ENCODE measurements at places on chromosomes 12 and 14.

DNA sequence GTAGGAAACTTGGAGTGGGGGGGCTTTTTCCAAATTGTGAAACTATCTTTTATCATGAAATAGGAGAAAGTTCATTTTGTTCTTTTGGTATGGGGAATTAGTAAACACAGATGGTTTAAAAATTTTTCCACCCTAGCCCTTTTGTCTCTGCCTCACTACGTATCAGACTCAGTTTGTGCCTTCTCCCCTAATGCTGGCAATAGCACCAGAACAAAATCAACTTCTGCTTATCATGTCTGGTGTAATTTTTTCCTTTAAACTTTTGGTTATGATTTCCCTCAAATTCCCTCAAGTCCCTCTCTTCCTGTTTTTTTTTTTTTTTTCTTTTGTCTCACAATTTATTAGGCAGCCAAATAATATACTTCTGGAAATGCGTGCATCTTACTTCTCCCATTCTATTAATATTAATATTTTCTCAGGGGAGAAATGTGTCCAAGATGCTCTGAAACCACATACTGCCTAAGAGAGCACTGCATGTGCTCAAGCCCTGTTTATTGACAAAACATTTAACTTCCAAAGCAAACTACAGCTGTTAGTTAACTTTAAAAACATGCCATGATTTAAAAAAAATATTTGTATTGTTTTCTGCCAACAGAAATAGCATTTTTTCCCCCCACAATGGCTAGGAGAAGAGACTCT is 35.4 kb downstream of the TESPA1 start:
- DNase-seq, result no peak

DNA sequence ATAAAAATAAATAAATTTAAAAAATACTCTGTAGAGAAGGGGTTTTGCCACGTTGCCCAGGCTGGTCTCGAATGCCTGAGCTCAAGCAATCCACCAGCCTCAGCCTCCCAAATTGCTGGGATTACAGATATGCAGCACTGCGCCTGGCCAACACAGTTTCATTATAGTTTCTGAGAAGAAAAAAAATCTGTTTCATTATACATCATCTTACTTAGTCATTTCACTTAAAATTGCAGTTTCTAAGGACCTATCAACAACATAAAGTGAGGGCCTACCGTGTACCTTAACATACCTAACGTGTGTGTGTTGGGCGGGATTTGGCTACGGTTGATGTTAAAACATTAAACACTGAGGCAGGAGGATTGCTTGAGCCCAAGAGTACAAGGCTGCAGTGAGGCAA is 28.3 kb downstream of the P2RX2 start:
- DNase-seq, result no peak

DNA sequence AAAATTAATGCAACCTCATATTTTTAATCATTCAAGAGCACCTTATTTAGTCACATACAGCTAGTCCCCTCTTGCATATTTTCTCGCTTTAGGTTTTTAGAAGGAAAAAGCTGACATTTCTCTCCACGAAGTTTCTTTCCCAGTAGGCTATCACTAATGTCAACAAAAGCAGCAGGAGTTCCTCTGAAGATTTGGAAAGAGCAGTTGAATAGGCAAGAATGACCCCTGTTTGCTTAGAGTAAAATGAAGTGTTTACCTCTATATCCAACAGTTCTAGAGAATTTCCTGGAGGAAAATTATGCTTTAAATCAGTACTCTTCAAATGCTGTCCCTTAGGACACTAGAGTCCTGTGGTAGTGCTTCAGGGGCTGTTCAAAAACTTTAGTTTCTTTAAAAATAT is 188.1 kb upstream of the PRKD1 start:
- no peak for DNase-seq

- DNase-seq, result no peak
Observed at GRCh38 chr14:64910847-64911495, 3.3 kb upstream of the CHURC1 start.

DNA sequence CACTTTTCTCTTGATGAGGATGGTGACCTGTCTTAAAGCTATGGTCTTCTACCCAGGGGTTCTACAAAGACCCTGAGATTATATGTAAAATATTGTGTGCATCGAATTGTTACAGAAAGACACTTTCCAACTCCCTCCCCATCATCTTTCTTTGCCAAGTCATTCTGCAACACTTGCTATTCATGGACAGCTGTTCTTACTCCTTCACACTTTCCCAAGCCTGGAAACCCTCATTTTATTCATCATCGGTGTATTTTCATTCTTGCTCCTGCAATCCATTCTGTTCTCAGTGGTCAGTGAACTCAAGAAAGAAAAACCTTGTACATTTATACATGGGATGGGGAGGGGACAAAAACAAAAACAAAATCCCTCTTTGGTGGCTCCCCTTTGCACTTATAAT is 90.5 kb upstream of the STXBP6 start:
- no peak for DNase-seq

DNA sequence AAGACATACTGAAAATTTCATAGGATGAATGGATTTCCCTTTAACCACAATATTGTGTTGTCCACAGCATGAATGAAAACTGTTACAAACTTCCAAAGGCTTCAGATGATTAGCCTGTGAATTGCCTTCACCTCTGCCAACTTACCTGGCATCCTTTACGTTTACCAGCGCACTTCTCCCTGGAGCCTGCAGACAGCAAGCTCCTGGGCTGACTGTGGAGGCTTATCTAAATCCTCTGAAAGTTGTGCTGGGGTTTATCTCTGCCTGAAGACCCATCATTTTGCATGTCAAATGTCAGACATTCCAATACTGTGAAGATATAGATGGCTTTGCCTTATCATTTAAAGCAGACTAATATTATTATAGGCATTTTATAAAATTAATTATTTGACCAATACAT is 403.0 kb downstream of the SYT1 start:
- DNase-seq, result no peak

DNA sequence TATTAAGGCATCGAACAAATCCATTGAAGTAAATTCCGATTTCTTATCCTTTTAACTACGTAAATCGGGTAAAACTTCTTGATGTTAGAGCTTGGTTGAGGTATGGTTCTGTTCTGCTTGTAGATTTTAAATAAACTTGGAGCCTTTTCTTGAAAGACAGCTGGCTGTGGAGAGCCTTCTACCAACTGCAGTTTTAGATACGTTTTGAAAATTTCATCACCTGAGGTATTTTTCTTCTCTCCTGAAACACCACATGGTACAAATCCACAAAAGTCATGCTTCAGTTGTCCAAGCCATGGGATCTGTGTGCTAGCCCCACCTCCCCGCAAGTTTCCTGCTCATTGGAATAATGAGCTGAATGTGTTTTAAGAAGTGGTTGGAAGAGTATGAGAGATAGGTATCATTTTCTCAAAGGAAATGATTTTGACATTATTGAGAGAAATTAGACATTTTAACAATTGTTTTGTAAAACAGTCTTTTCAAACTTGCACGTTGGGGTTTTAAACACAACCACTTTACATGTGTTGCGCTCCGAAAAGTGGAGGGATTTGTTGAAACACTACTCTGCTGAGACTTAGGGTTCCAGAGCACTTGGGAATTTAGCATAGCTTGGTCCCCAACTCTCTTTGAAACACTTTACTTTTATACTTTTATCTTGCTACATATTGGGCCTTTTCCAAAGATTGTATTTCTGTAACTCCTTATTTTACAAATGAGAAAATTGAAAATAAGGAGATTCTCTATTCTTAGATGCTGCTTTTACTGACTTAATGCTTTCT is 1.4 kb downstream of the PPM1A start:
- no peak for DNase-seq

DNA sequence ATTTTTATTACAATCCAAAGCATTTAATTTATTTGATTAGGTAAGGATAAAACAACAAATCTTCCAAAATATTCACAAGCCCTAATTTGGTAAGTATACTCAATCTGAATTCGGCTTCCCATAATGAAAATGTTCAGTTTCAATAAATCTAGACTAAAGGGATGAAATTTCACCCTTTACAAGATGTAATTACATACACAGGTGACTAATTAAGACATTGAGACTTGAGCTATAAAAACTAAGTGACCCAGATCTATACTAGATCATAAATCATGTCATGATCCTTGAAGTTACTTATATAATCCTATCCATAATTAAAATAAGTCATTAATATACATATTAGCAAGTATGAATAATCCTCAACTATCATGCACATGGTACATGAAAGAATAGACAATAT is 36.6 kb downstream of the LRP6 start:
- no peak for DNase-seq

DNA sequence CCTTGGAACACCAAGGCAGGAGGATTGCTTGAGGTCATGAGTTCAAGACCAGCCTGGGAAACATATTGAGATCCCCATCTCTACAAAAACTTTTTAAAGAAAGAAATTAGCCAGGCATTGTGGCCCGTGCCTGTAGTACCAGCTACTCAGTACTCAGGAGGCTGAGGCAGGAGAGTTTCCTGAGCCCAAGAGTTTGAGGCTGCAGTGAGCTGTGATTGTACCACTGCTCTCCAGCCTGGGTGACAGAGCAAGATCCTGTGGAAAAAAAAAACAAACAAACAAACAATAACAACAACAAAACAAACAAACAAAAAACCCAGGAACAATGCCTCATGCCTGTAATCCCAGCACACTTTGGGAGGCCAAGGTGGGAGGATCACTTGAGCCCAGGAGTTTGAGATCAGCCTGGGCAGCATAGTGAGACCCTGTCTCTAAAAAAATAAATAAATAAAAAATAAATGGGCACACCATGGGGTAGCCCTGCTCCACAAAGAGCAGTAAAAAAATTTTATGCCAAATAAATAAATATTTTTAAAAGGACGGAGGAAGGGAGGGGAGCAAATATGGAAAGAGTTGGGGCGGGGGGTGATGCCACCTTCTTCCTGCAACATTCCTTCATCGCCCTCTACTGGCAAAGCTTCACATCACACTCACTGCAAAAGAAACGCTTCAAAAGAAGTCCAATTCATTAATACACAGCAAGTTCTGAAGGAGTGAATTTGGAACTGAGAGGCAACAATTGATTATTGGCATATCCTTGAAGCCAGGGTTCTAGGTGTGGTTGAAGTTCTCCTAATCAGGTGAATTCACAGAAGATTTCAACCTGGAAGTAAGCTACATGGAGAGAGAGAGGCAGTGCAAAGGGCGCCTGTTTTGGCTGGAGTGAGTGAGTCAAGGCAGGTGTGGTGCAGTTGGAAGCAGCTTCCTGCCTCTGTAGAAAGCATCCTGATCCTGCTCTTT is 8.8 kb upstream of the GNPTAB start:
- peak; percentile 79 for DNase-seq

DNA sequence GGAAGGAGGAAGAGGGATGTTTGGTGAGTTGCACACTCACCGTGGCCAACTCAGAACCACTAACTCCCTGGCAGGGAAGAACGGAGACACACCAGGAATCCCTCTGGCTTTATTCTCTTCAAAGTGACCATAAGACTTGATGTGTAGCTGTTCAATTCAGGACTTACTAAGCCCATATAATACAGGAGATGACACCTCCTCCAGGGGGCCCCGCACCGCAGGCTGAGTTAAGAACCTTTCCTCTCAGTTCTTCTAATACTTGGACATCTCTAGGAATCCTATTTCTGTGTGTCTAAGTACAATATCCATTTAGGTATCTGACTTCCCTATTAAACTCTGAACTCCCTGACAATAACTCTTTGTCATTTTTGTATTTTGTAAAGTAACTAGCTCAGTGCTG is 49.5 kb downstream of the DCAF4 start:
- DNase-seq, result no peak

DNA sequence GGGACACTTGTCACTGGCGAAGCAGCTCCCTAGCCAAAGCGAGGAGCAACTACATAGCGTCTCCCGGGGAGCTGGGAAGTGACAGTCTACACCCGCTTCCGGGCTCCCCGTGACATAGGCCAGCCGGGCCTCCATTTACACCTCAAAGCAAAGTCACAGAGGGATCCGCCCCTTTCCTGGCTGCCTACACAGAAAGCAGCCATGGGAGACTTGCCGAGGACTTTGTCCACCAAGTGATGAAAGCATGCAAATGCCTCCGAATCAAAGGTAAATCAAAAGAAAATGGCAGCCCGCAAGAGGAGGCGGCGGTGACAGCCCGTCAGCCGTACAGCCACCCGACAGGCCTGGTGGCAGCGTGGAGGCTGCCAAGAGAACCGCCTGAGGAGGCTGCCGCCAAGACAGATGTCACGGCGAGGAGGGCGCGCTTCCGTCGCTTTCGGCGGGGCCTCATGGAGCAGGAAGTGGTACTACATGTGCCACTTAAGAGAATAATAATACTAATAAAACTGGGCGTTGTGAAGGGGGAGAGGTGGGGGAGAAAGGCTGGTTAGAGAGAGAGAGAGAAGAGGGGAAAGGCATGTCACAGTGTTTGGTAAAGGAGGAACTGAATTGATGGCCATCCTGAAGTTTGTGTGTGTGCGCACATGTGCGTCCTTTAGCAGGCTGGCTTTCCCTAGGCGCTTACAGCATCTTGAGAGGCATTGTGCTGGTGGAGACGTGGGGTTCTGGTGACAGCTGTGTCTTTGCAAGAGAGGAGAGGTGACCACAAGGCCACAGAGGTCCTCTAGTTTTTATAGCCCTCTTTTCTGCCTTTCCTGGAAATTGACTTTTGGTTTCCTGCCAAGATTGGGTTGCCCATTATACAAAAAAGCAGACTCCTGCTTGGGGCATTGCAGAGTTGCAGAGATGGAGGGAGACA is 661.7 kb downstream of the VRK1 start:
- DNase-seq, result peak; percentile 86

GRCh38 chr14:77965919-77966435 is 166.1 kb downstream of the ADCK1 start:
- DNase-seq, result no peak

DNA sequence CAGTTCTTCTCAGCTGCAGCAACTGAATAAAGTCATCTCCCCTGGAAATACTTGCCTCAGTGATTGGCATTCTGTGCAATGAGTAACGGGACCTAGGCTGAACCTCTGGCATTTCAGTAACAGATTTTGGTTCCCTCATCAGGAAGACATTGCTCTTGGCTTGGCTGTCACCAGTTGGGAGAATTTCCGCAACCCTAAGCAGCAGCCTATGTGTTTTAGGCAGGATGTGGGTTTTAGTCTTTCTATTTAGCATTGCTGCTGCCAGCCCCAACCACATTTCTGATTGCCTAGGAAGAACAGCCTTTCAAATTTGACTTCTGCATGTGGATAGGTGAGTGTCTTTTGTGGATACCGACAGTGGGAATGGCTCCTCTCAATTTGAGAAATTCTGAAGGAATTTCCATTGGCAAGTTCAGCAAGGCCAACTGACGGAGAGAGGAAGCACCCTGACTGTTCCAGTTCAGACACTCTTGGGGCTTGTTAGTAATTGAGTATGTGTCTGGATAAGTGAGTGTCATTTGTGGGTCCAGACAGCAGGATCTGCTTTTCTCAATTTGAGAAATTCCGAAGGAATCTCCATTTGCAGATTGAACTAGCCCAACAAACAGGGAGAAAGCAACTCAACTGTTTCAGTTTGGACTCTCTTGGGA is 19.0 kb upstream of the CLEC2A start:
- DNase-seq, result peak; percentile 54

GRCh38 chr14:73239393-73240241 is 2.3 kb downstream of the PAPLN start:
- no peak for DNase-seq

GRCh38 chr14:102317564-102318248 is 1.8 kb upstream of the ZNF839 start:
- peak; percentile 55 for DNase-seq

DNA sequence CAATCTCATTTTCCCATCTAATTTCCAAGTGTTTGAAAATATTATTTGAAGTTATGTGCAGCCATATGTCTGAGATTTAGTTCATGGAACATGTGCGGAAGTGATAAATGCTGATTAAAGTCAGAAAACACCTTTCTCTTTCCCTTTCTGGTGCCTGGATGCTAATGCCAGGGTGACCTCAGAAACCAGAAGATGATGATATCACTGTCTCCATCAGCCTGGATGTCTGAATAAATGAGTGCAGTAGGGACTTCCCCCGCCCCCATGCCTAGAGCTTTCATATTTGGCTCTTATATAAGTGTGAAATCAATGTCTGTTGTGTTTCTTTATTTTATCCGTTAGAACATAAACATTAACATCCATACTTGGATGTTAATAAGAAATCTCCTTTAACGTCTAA is 261.9 kb upstream of the LRIG3 start:
- DNase-seq, result no peak
